ENCODE measurements at places on chromosomes 2 and 18.

DNA sequence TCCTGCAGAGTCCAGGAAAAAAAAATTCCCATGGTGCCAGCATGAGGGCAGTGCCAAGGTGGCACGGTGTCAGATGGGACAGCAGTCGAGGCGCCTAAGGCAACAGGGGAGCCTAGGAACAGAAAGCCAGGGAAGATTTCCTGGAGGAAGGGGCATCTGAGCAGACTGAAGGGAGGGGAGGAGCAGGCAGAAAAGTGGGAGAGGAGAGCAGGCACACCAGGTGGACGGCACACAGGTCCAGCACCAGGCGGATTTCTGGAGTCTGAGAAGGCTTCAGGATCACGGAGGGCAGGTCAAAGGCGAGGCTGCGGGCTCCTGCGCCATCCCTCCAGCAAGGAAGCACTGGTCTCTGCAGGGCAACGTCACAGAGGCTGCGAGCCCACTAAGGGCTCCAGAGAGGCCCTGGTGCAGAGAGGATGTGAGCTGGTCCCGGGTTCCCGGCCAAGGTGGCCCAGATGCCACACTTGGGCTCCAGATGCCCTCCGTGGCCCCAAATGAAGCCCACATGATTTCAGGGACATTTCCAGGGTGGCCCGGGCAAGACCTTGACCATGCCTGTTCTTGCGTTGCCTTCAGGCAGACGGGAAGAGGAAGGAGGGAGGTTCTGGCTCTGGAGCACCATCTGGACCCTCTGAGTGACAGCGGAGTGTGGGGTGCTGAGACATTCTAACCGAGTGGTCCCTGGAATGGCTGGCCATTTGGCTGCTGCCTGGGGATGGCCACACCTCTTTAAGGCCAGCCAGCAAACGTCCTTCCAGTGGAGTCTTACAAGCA lies 4.1 kb downstream of the HS6ST1 start:
- DNase-seq, result no peak

DNA sequence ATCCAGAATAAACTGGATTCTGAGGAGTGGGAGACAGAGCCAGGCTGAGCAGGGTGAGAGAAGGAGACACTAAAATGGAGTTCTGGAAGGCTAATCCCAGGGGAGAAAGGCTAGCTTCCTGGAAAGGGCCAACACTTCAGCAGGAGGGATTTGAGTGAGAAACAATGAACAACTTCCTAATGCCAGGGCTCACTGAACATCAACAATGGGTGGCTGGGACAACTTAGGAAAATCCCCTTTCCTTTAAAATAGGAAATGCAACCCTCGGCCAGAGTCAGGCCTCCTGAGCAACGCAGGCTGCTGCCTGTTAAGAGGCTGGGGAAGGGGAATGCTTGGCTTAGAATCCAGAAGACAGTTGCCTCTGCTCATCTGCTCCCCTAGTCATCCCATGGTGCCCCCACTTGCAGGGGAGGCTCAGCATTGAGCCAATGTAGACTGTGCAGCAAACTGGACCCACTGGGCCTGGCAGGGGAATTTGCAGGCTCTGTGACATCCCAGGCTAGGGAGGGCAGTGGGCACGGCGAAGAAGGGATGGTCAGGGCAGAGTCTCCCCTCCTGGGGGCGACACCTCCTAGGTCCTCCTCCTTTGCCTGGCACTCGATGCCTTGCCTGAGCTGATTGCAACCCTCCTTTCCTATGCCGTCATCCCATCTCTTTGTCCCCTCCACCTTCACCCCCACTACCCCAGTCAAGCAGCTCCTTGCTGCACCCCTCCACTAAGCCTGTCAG lies 182.5 kb downstream of the TNS1 start:
- no peak for DNase-seq

- DNase-seq, result peak; percentile 22
Measured at GRCh38 chr2:110157153-110157793, 41.7 kb upstream of the MALL start.

DNA sequence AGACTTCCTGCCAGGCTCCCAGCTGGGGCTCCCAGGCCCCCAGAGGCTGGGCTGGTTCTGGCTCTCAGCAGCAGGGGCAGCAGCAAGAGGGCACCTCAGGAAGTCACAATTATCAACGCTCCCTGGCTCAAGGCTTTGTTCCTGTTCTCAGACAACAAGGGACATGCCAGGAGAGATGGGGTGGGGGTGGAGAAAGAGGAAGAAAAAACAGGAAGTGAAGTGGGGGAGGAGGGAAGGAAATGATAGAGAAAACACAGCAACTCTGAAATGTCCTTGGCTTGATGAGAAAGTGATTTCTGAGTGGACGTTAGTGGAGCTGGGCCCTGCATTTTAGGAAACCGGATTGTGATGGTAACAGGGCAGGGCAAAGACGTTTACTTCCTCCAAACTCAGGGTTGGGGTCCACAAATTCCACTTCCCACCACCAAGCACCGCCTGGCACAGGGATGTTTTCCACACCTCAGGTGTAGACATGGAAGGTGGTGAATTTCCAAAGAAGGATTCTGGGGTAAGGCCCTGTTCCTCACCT lies 40.4 kb downstream of the CYRIA start:
- DNase-seq, result no peak

- DNase-seq, result no peak
Measured at GRCh38 chr18:21387886-21388285, 145.9 kb downstream of the GREB1L start.

- no peak for DNase-seq
Measured at GRCh38 chr2:237330541-237330940, 83.4 kb downstream of the COL6A3 start.

GRCh38 chr2:236862961-236863728 lies 222.5 kb upstream of the COPS8 start:
- no peak for DNase-seq

DNA sequence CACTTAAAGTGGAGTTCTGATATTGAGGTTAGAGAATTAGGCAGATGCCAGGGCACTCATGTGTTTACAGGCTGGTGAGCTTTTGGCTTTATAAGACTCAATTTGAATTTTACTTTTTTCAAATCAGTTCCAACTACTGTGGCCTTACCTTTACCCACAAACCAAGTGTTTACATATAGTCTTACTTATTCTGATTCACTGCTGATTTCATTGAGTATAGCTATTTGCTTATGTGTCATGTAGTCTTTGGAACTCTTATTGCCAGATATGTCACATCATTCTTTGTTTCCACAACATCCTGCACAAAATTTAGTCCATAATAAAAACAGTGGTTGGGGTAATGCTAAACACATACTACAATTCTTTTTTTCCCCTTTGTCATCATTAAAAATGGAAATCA lies 96.5 kb downstream of the XIRP2 start:
- no peak for DNase-seq

All from HAP-1 (cell line).